ENCODE measurements at places on chromosomes 3 and 15.

DNA sequence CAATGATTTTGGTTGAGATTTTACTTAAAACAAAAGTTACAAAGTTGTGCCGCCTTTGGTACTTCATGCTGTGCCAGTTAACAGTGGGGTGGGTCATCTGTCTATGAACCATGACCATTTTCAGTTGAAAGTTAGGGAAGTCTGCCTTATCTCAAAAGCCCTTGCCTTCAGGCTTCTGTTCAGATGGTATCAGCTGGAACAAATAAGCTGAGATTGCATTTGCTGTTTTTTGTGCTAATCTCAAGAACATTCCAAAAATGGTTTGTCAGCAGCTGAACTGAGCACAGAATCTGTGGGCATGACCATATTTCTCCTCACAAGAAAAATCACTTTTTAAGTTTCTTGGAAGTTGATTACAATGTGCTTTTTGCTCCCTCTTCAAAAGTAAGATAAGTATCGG is 142.3 kb downstream of the IL5RA start:
- DNase-seq = no peak

DNA sequence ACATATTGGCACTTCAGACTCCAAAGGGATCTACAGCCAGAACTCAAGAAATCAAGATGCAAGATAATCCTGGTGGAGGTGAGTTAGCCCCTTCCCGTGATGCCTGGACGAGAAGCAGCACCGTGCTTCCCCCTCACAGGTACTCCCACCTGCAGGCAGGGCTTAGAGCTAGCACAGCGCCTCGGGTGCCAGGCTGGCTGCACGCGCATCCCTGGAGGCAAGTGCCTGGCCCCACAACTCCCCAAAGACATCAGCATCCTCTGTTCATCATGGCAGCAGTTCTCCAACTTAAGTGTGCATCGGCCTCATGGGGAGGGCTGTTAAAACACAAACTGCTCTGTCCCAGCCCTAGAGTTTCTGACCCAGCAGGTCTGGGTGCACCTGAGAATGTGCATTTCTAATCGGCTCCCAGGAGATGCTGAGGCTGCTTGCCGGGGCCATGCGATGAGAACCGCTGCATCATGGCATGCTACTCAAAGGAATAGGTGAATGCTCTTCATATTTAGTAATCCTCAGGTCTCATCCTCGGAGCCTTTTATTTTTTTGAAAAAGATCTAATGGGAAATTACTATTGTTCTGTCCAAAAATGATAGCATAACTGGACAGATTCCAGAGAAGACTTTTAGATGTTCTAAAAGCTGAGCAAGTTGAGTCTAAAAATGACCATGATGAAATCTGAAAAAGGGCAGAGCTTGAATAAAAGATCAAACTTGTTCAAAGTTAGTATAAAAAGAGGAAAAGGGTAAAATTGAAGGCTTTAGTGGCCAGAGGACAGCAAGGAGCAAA is 244.2 kb downstream of the ADAMTS17 start:
- no peak for DNase-seq

DNA sequence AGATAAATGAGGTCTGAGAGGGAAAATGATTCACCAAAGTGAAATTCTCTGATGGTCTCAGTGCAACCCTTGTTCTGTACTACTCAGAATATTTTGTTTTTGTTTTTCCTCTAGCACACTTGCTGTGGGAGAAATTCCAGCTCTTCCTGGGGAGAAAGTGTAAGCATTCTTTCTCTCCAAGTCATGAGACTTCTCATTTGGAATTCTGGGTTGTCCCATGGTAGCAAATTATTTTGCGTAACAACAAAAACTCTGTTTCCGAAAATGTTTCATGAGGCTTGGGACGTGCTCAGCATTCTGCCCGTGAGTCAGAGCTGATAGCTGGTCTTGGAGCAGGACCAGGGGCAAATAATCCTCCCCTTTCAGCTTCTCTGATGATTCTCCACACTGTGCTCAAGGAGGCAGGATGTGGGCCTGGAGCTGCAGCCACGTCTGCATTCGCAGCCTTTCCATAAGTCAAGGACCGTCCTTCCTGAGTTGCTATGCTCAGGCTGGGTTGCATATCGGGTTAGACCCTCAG is 70.3 kb downstream of the SENP2 start:
- DNase-seq = no peak

DNA sequence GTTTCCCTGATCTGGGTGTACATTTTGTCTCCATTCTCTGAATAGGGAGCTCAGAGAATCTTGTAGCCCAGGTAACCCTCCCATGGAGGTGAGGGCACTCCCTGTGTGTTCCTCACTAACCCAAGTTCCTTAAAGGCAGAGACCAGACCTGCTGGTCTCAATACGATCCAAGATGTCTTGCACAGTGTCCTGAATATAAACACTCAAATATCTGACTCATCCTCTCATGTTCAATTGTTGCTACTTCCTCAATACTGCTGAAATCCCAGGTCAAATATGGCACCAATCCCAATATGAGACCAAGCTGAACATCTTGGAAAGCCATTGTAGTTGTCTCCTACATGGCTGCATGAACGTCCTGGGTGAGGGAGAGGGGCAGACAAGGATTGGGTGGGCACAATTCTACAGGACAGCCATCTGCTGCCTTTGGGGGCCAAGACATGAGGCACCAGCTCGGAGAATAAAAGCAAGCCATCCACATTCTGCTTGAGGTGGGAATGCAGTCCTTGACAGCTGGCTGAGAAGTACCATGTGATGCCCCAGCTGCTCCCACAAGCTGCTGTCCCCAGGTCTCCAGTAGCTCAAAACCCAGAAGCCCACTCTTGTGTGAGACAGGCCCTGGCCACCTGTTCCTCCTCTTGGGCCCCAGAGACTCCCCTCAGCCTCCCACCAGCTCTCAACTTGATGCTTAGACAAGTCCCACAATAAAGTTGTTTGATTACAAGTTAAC is 18.2 kb downstream of the TBC1D2B start:
- DNase-seq = no peak

DNA sequence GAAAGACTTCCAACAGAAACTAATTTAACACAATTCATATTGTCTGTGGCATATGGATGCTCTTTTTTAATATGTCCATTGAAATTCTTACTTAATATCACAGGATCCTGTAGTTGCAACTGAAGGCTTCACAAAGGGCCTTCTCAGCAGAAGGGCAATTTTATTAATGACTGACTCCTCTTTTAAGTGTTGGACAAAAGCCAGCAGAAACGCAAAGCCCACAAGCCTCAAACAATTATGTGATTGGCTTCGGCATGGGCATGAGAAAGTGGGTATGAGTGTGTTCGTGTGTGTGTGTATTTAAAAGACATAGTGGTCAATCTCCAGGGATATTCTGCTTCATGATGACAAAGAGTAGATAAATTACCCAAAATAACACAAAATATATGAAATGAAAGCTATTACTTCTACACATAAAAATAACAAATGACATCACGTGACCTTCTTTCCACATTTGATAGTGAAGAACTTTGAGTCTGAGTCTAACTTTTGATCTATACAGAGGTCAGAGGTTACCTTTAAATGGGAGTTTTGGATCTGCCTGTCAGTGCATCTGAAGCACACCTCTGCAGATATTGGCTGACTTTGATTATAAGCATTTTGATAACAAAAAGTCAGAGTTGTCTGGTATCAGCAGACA is 496.9 kb downstream of the CADM2 start:
- DNase-seq = no peak

Data from stimulated activated CD8-positive, alpha-beta memory T cell treated with anti-CD3 and anti-CD28 coated beads, Interleukin-15, amount 100 ng/mL, for 48 hours (primary cell).